ENCODE measurements at places on chromosomes 2 and 18. TPM values are rescaled to one million over a fixed set of nuclear protein-coding genes. Genes with fewer than 3 reads are reported as not detected.

The SIX3 gene
- polyA plus RNA-seq, result not detected

GRCh38 chr18:72119082-72119481, 425.1 kb downstream of the CBLN2 start:
- no peak for DNase-seq
- H3K4me3 ChIP-seq, result no peak overlapping the region
- H3K27me3 ChIP-seq, result no peaks in the 10 kb centered on the region
- H3K4me1 ChIP-seq, result no peaks in the 10 kb centered on the region
- H3K27ac ChIP-seq, result no peak overlapping the region

DNA sequence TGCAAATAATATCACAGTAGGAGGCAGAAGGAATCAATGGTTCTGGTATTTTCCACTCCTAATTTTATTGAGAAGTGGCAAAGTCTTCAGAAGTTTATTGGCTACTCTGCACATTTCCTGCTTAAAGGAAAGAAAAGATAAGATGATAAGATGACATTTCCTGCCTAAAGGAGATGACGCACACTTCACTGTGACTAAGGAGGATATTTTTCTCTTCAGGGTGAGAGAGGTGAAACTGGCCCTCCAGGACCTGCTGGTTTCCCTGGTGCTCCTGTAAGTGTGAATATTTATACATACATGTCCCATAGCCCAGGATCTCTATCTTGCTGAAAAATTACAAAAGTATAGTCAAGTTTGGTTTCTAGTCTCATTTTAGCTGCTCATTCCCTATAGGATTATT, 27.9 kb downstream of the COL3A1 start:
- no peaks in the 10 kb centered on the region for H3K4me1 ChIP-seq
- H3K27ac ChIP-seq, result peak overlapping the region; percentile 2
- DNase-seq, result no peak

DNA sequence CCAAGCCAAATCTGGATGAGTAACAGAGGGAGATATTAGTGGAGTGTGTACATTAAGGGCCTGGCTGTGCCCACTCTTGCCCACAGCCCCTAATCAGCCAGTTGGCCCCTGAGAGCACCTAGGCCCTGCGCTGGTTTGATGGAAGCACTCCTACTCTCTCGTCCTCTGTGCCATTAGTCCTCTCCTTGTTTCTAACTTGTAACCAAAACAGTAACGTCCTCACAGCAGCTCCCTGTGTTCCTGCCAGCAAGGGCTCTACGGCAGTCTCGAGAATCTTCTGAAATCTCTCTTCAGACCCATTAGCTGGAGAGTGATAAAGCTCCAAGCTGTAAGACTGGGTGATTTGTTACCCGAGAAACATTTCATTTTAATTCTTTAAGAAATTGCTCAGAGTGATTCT, 76.1 kb downstream of the LRRC30 start:
- no peak for DNase-seq
- no peak overlapping the region for H3K4me3 ChIP-seq
- no peaks in the 10 kb centered on the region for H3K36me3 ChIP-seq
- H3K27ac ChIP-seq, result peak overlapping the region; percentile 32

- no peak for DNase-seq
- no peaks in the 10 kb centered on the region for H3K27me3 ChIP-seq
- H3K27ac ChIP-seq, result no peak overlapping the region
These were observed 66.9 kb downstream of the STK39 start for GRCh38 chr2:168180483-168180882.

Measured in sigmoid colon (tissue), 7 donors.